AG04450 (cell line): ENCODE measurements at places on chromosomes 16 and 17.
A peak's percentile ranks its signal among the peaks of the same experiment; 100 is the strongest.

DNA sequence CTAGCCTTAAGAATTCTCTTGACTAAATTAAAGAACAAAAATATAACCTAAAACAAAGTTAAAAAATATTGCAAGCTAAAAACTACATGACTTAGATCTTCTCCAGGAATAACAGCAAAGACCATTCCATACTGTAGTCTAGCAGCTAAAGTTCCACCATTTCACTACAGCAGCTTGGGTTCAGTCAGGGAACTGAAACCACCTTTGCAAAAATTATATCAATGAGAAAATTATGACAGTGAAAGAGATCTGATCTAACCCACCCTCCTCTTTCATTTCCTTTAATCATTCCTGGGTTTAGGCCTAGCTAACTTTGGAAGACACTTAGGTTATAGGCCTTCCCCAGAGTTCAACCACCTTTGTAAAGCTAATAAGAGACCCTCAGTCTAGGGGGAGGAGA lies 36.3 kb upstream of the NOS2 start:
- DNase-seq: no peak

GRCh38 chr16:31484491-31485171 lies 1.7 kb downstream of the SLC5A2 start:
- DNase-seq: no peak

DNA sequence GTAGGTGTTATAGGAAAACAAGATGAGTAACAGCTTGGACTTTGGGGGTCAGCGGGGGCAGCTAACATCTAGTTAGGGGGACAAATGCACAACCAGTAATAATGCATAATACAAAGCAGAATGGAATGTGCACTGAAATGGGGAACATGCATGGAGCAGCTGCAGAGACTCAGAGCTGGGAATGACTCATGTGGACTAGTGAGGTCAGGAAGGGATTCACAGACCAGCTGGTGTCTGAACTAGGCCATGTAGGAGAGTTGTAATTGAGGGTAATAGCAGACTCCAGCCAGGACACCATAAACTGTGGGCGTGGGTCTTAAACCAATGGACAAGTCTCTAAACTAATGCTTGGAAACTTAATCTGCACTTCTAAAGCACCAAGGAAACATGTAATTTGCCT lies 176.8 kb upstream of the ASIC2 start:
- peak; percentile 52 for DNase-seq

- DNase-seq: no peak
Observed at GRCh38 chr16:4496305-4496704, 20.1 kb downstream of the HMOX2 start.

- DNase-seq: no peak
Observed at GRCh38 chr16:23131436-23131835, 17.8 kb downstream of the USP31 start.

DNA sequence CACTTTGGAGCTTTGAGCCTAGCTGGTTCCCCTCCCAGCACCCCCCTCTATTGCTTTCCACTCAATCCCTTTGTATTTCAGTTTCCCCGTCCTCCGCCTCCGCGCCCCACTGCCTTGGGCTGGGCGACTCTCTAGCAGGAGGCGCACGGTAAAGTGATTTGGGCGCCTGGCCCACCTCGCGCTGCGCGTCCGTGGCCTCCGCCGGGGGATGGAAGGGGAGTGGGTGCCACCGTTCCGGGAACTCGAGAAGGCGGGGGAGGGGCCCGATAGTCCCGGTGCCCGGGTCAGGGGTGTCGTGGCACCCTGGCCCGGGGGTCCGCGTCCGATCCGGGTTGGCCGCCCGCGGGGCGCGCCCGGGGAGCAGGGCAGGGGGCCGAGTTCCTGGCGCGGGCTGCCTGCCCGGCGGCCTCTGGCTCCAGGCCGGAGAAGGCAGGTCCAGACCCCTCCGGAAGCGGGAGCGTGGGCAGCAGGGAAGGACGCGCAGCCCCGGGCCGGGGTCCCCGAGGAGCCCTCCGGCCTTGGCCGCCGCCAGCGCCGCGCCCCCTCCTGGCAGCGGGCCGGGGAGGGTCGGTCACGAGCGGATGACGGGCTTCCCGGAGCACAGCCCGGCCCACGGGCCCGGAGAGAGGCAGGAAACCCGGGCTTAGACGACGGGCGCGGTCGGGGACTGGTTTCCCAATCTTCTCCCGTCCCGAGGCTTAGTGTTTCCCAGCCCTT lies 15.8 kb downstream of the MEOX1 start:
- no peak for DNase-seq

GRCh38 chr17:63698886-63699637 lies 863 bp downstream of the LIMD2 start:
- no peak for DNase-seq

DNA sequence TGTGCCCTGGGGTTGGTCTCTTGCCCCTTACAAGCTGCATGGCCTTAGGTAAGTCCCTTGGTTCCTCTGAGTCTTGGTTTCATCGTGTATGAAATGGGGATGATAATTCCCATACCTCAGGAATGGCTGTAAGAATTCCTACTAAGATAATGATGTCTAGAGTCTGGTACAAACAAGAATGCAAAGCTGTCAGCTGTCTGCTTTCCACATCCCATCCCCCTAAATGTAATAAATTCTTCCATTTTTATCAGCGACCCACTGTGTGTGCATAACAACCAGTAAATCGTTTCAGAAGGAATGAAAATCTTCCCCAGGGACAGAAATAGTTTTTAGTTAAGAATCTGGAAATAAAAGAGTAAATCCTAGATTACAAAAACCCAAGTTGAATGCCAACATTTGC lies 95.4 kb downstream of the CPPED1 start:
- no peak for DNase-seq

DNA sequence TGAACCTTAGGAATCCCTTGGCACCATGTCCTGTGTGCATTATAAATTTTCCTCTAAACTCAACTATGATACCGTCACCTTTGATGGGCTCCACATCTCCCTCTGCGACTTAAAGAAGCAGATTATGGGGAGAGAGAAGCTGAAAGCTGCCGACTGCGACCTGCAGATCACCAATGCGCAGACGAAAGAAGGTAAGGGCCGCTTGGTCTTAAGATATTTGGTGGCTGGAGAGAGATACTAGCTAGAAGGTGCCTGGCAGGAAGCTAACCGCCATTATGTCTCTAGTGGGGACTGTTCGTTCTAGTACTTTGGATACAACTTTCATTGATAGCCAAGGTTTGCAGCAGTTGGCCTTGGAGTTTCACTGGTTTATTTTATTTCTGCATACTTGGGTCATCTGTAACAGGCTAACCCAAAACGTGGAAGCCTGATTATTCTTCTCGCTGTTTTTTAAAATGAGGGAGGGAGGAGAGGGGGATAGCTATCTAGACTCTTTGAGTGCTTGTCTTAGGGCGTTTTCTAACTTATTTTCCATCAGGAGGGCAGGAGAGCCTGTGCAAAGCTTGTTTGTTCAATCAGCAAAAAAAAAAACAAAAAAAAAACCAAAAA lies 1.3 kb downstream of the RBBP6 start:
- no peak for DNase-seq

DNA sequence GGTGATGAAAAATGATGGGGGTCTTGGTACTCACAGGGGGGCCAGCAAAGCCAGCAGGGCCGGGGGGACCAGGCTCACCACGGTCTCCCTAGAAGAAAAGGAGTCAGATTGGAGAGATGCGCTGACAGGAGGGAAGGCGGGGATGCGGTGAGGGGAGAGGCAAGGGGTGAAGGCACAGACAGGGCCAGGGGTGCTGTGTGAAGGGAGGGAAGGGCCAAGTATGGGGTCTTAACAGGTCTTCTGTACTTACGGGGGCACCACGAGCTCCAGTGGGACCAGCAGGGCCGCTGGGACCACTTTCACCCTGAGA lies 11.2 kb downstream of the COL1A1 start:
- no peak for DNase-seq

DNA sequence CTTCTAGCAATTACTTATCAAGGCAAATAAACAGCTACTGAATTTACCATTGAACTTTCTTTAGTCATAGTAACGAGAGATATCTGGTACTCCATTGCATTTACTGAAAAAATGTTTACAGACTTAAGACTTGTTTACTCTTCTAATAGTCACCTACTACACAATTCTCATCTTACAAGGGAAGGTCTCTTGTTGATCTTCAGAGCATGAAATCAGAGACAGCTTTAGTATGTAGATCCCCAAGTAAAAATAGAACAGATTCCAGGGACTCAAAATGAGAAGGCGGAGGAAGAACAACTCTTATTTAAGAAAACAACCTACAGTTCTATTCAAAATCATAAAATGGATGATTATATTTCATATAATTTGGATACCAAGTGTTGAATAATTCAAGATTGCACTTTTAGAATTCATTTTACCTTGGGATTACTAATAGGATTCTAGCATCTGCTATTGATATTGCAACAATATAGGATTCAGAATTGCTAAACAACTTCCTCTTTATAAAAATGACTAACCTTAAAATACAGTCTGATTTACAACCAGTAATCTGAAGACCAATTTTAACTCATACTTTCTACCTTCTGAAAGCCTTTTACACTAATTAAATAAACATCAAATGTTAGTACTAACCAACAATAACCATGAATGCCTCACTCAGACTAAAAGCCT lies 20.8 kb downstream of the UBE2G1 start:
- no peak for DNase-seq

GRCh38 chr16:52446080-52446479 lies 100.9 kb downstream of the TOX3 start:
- no peak for DNase-seq

DNA sequence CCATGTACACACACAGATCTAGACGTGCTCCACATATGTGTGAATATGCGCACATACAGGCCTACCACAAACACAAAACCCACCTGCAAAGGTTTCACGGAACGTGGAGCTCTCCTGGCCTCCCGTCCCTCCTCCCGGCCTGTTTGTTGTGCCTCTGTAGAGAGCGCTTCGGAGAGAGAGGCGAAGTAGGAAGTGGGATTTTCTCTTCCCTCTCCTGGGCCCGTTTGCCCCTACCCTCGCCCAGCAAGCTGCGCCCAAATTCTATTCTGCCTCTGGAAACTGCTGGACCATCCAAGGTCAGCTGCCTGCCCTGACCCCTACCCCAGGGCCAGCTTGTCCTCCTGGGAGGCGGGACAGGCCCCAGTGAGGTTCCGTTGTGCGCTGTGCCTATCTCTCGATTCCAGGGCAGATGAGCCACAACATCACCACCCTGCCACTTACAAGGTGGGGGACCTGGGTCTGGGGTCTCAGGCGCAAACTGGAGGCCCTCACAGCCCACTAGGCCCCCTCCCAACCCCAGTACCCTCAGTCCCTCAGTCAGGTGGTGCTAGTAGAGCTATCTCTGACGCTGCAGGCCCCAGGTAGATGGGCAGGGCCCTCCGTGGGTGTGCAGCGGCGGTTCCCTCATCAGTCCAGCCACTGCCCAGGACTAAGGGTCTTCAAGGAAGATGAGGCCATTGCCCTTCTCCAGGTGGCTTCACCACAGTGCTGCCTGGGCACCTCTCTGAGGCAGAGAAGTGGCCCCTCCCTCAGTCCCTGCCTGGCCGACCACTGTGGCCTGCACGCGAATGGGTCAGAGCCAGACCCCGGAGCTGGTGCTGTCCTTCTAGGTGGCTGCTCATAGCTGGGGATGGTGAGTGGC lies 54.2 kb downstream of the BEAN1 start:
- DNase-seq: no peak

- no peak for DNase-seq
Observed at GRCh38 chr16:75801307-75801706, 75.0 kb upstream of the CPHXL start.

DNA sequence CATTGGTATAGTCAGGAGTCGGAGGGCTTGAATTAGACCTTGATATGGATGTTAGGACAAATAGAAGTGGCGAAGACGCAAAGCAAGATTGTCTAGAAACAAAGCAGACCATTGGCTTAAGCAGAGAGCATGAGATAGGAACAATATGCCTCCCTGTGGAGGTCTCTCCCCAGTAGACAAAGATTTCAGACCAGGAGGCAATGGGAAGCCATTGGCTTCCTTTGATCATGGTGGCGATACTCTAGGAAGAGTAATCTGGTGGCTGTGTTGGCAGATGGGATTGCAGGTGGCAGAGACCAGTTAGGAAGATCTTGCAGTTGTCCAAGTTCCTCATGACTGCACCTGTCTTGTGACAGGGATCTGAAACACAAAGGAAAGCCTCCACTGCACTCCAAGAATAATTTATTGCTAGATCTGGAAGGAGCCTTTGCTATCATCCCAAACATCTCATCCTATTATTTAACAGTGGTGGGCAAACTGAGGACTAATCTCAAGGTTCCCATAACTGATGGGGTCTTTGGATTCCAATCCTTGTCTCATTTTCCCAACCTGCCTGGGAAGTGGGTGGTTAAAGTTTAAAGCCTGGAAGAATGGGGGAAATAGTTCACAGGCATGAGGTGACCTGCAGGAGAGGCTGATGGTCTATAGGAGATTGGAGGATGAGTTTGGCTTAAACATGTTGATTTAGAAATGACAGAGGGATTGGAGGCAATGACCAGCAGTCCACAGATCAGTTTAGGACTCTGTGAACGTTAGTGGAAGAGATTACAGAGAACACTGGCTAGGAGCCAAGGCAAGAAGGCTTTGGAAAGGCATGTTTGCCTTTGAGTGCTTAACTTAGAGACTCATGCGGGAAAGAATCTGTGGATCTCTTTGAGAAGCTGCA lies 37.0 kb downstream of the HLF start:
- no peak for DNase-seq

DNA sequence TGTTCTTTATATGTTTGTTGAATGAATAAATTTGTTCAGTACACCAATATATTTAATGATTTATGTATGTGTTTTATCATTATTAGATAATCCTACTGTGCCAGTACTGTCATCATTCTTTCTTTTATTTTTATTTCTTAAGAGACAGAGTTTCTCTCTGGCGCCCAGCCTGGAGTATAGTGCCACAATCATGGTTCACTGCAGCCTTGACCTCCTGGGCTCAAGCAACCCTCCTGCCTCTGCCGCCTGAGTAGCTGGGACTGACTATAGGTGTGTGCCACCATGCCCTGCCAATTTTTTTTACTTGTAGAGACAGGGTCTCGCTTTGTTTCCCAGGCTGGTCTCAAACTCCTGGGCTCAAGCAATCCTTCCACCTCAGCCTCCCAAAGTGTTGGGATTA lies 41.8 kb downstream of the PAFAH1B1 start:
- DNase-seq: no peak

DNA sequence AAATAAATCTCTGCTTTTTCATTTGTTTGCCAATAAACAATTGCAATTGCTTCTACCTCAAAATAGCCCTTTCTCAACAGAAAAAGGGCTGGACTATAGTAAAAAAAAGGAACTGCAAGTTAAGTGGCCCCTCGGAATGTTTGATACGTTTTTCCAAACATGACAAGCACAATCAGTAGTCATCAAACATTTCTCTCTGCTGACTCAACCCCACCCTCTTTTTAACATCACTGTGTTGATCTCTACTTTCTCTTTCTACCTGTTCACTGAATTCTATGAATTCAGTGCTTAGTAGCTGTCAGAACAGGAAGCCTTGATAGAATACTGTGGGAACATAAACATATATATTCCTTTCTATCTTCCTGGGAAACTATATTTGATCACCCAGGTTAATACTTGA lies 116.5 kb upstream of the AXIN2 start:
- DNase-seq: no peak

DNA sequence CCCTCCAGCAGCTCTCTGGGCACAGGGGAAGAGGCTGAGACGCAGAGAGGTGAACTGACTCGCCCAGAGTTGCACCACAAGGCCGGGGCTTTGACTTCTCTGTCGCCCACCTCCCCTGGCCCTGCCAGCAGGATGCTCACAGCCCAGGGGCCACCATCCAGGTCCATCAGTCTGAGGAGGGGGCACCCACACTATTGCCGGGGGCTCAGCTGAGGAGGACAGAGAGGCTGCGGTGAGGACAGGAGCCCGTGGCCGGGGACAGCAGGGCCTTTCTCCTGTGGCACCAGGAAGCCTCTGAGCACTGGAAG lies 32.6 kb downstream of the KDM8 start:
- DNase-seq: no peak
